Renal cortical epithelial cell (primary cell): ENCODE measurements at places on chromosomes 1 and 21. TPM values are rescaled to one million over a fixed set of nuclear protein-coding genes. Genes with fewer than 3 reads are reported as not detected.
A peak's percentile ranks its signal among the peaks of the same experiment; 100 is the strongest.

DNA sequence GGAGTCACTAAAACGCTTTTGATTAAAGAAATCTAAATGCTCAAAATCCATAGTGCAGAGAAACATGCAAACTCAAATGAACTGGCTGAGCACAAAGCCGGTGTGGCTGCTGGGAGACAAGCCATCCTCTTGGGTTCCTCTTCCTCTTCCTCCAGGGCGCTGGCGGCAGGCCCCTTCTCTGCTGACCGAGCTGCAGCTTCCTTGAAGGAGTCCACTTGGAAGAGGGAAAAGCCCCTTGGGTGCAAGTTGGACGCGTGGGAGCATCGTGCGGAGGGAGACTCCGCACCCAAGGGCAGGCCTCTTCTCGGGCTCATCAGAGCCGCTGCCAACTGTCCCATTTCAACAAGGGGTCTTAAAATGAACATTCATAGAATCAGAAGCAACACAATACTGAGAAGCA is 7.9 kb downstream of the CCNL2 start:
- no peak for DNase-seq

- no peak for DNase-seq
These were observed 401.3 kb downstream of the CAMTA1 start for GRCh38 chr1:7186382-7187111.

- DNase-seq = no peak
These were observed 140.9 kb downstream of the ROR1 start for GRCh38 chr1:63914706-63915105.

GRCh38 chr21:40255518-40256444 is 388.5 kb downstream of the PCP4 start:
- no peak for DNase-seq

DNA sequence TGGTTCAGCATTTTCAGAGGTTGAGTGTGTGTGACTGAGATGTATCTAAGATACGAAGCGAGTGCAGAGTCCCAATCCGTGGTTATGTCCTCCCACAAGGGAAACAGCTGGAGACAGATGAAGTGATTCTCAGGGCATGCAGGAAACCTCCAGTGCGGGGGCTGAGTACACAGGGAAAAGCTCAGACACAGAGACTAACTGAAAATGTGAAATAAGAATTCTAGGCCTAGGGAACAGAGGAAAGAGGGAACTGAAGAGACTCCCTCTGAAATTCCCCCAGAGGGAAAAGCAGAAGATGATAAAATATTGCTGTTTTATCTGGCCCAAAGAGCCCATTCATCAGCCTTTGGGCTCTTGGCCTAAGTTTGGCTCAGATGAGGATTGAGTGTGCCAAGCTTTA is 116.8 kb downstream of the LRRC53 start:
- no peak for DNase-seq

- peak; percentile 74 for DNase-seq
These were observed 160.5 kb downstream of the LRRC40 start for GRCh38 chr1:70044832-70045231.

GRCh38 chr1:240732390-240732789 is 120.4 kb upstream of the GREM2 start:
- peak; percentile 72 for DNase-seq

DNA sequence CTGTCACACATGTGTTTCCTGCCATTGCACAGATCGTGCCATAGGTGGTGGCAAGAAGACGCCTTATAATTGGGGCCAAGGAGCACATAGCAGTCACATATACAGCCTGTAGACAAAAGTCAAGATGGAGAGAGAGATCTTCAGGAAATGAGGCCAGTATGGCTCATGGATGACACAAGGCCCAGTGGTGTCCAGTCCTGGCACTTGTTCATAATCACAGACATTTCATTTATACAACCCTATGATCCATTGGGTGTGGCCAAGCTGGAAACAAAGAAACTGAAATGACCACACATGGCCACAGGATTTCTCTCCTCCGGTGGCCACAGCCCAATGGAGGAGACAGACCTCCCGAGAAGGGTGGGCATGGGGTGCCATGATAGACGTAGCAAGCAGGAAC is 78.5 kb upstream of the KAZN start:
- DNase-seq = no peak

DNA sequence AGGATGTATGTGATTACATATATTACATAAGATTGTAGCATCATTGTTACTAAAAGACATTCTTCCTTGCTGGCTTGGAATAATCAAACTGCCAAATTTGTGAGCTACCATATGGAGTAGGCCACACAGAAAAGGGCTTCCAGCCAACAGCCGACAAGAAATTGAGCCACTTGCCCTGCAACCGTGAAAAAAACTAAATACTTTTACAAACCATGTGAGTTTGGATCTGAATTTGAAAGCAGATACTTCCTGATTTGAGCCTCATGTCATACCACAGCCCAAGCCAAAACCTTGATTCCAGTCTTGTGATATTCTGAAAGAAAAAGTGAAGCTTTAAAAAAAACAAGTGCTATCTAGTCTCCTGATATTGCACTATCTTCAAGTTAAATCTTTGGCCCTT is 55.6 kb upstream of the PRMT6 start:
- no peak for DNase-seq

DNA sequence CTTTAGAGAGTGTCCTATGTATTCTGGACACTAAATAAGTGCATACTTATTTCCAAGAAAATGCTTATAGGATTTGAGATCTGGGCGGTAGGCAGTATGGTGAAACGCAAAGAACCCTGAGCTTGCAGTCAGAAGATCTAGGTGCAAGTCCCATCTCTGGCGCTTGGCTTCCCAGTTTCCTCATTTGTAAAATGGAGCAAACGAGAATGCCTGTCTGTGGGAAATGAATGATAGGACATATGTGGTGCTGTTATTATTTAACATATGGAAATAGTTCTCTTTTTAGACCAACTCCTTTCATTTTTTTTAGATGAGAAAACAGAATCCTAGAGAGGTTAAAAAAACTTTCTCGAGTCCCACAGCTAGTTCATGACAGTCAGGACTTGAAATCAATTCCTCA is 25.2 kb upstream of the ROR1 start:
- no peak for DNase-seq

The CDCA8 gene
- total RNA-seq = 1.3 and 6.8 TPM in 2 replicates

The TRIM67 gene
- total RNA-seq = 0.10 TPM in 1 of 2 replicates, not detected in the other

The LRRC39 gene
- 0.20 TPM in 1 of 2 replicates, not detected in the other for total RNA-seq

The EXO1 gene
- 1.8 and 7.5 TPM in 2 replicates for total RNA-seq

The SLFNL1 gene
- 0.65 TPM in 1 of 2 replicates, not detected in the other for total RNA-seq

The PLA2G2C gene
- total RNA-seq = not detected in 2 replicates

The ST7L gene
- 14.8 and 17.0 TPM in 2 replicates for total RNA-seq

The REG4 gene
- not detected in 2 replicates for total RNA-seq

The C1orf87 gene
- 0.17 TPM in 1 of 2 replicates, not detected in the other for total RNA-seq

The CFAP141 gene
- total RNA-seq = not detected in 2 replicates

The DNAH14 gene
- total RNA-seq = 29.5 and 41.3 TPM in 2 replicates

The GBP5 gene
- total RNA-seq = 0.05 and 0.17 TPM in 2 replicates

The WNT2B gene
- total RNA-seq = 4.7 and 33.5 TPM in 2 replicates

The PTPN22 gene
- 2.1 and 4.6 TPM in 2 replicates for total RNA-seq
